Camera-type eye (tissue), 1 donor: ENCODE measurements at places on chromosomes 5 and 9. TPM values are rescaled to one million over a fixed set of nuclear protein-coding genes. Genes with fewer than 3 reads are reported as not detected.

Gene NME5
- 5.6 TPM for total RNA-seq

Gene MAST4
- 25.5 TPM for total RNA-seq

Gene IL13
- not detected for total RNA-seq

Gene LCN15
- not detected for total RNA-seq

Gene PCDHB12
- 15.0 TPM for total RNA-seq

Gene LECT2
- not detected for total RNA-seq

Gene FBLL1
- total RNA-seq, result 15.7 TPM

Gene PCDHGA2
- total RNA-seq, result 15.8 TPM

Gene PCDHGB3
- total RNA-seq, result 14.2 TPM
